Stimulated activated CD4-positive, alpha-beta T cell treated with anti-CD3 and anti-CD28 coated beads, TNF-alpha, amount 100 ng/mL, for 4 hours (primary cell): ENCODE measurements at places on chromosomes 3 and 15.
A peak's percentile ranks its signal among the peaks of the same experiment; 100 is the strongest.

DNA sequence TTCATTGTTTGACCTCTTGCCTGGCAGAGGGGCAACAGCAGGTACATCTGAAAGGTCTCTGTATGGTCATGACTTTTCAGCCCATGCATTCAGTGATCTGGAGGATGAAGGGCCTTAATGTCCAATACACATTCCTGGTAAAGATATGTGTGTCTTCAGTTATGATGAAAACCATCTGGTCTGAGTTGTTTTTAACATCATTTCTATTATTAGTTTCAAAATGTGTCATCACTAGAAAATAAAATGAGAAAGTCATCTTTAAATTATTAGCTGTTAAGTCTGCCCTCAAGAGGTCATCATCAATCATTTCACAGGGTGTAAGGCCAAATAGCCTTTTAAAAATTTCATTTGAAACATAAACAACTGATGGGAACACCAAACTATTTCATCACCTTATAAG, 92.1 kb upstream of the PLSCR4 start:
- no peak for DNase-seq

DNA sequence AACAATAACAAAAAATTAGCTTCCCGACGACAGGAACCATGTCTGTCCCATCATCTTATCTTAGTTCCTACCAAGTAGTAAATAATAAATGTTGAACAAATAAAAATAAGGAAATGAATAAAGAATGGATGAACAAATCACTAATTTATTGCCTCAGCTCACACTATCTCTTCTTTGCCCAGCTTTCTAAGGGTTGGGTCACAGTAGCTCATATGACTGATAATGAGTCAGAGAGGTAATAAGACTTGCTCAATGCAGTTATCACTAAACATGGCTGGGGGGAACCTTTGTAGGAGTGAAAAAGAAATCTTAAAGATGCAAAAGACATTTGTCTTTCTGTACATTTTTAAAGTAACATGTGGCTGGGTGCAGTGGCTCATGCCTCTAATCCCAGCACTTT, 182.2 kb downstream of the WDR76 start:
- no peak for DNase-seq

GRCh38 chr3:128486681-128487537, 6.1 kb downstream of the GATA2 start:
- DNase-seq, result no peak

- no peak for DNase-seq
Observed at GRCh38 chr3:131386429-131387165, 5.0 kb downstream of the NUDT16 start.

GRCh38 chr3:43013743-43014155, 34.6 kb downstream of the GASK1A start:
- DNase-seq, result no peak

DNA sequence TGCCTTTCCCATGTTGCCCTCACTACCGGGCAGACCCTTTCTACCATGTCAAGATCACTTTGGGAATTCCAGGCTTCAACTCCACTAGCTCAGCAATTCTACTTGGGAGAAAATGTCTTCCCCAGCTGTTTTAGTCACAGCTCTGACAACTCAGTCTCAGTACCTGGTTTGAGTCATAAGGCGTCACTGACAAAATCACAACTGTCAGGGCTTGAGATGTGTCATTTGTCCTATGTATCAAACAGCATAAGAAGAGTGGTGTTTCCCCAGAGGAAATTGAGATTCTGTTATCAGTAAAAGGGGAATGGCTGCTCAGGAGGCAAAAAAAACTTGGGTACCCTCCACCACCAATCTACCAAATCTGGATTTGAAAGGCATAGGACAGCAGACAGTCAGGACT, 594.9 kb upstream of the SUCLG2 start:
- DNase-seq, result no peak

GRCh38 chr15:40098489-40099261, 10.0 kb downstream of the BMF start:
- peak; percentile 44 for DNase-seq

DNA sequence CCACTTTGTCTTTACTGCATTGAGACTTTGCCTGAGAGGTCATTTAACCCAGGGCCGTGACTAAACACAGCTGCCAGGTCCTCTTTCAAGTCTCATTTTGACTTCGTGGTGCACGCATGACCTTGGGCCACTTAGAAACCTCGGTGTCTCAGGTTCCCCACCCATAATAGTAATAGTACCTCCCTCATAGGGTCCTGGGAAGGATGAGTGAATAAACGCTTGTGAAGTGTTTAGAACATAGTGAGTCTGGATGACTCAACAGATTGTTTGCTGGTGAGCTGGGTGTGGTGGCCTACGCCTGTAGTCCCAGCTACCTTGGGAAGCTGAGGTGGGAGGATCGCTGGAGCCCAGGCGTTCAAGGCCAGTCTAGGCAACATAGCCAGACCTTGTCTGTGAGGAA, 56.3 kb downstream of the BDH1 start:
- no peak for DNase-seq

GRCh38 chr3:158058495-158059130, 47.6 kb downstream of the SHOX2 start:
- no peak for DNase-seq

- no peak for DNase-seq
Observed at GRCh38 chr3:197794115-197794514, 3.1 kb downstream of the LRCH3 start.

DNA sequence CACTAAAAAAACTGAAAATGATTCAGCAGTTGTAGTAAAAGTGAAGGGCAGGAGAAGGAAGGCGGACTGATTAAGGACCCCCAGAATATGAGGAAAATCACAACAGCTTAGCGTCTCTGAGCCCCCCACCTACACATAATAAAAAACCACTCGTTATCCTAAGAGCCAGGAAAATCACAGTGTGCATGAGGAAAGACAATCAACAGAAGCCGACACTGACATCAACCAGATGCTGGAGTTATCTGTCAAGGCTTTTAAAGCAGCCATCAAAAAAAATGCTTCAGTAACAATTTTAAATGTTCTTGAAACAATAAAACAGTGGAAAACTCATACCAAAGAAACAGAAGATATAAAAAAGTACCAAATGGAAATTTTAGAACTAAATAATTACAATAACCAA, 9.7 kb upstream of the CXCR6 start:
- DNase-seq, result no peak

DNA sequence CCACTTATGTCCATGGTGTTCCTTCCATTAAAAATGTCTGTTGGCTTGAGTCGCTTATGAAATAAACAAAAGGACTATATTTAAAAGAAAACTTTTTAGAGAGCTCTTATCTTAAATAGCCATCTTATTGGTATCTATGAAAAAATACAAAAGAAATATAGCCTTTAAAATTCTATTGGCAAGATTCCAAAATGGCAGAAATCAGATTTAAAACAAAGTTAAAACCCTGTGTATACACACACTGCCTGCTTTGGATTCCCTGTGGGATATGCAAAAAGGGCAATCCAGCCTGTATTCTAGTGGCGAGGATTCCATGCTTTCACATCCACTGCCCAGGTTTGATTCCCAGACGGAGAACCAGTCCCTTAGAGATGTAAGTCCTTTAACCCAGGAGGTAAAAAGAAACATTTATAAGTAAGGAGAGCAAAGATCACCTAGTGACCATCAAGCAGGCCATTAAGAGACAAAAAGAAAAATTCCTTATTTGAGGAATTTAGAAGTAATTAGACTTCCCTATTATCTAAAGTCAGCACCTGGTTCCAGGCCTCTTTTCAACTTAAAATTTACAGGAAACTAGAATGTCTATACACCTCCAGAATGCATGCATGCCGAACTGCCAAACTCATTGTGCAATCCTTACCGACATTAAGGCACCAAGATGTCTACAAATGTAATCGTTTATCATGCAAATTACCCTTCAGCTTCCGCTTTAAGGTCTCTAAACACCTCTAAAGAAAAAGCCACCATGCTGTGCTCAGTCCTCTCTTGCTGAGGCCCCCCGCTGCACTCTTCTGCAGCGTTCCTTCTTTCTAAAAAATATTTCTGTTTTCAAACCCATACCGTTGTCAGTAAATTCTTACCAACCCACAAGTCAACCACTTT, 69.6 kb upstream of the STRIT1 start:
- DNase-seq, result no peak

GRCh38 chr3:129336093-129336706, 57.5 kb downstream of the HMCES start:
- DNase-seq, result no peak

DNA sequence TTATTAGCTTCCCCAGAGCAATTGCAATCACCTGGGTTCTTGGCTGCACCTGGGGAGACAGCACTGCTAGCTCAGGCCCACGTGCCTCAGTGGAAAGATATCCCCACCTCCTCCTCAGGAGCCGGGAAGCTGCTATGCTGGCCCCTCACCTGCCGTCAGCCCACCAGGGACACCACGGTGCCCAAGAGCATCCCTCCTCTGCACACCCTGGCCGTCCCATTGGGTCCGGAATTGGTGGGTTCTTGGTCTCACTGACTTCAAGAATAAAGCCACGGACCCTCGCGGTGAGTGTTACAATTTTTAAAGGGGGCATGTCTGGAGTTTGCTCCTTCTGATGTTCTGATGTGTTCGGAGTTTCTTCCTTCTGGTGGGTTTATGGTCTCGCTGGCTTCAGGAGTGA, 72.3 kb upstream of the MEF2A start:
- DNase-seq, result no peak

- DNase-seq, result no peak
Observed at GRCh38 chr15:101062471-101063171, 143.5 kb downstream of the LRRK1 start.

DNA sequence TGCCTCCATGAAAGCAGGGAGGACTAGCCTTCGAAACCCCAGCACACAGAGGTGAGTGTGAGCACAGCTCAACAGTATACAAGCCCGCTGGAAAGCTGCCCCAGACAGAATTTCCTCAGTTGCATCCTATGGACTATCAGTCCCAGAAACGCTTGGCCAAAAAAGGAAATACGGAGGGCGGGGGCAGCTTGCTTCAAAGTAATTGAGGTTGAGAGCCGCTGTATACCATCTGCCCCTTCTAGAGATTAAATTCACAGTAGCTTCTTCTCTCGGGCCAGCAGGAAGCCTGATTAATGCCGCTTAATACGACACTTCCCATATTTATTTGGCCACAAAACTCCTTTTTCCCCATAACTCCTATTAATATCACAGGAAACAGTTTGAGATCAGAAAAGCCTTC, 88.7 kb downstream of the LIPC start:
- no peak for DNase-seq

DNA sequence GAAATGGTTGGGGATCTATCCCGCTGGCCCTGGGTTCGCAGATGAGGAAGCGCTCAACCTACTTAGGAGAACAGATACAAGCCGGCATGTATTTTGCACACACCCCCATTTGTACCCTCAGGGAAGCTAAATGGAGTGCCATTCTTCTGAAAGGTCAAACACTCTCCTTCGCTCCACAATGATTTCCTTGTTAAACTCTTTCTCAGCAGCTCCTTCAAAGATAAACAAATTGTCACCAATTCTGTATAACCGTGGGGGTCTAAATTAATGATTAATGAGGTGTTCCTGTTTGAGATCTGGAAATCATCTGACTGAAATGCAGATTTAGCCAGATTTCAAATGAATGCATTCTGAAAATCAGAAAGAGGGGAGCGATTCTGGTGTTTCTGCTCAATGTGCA, 124.0 kb downstream of the MEGF11 start:
- no peak for DNase-seq

DNA sequence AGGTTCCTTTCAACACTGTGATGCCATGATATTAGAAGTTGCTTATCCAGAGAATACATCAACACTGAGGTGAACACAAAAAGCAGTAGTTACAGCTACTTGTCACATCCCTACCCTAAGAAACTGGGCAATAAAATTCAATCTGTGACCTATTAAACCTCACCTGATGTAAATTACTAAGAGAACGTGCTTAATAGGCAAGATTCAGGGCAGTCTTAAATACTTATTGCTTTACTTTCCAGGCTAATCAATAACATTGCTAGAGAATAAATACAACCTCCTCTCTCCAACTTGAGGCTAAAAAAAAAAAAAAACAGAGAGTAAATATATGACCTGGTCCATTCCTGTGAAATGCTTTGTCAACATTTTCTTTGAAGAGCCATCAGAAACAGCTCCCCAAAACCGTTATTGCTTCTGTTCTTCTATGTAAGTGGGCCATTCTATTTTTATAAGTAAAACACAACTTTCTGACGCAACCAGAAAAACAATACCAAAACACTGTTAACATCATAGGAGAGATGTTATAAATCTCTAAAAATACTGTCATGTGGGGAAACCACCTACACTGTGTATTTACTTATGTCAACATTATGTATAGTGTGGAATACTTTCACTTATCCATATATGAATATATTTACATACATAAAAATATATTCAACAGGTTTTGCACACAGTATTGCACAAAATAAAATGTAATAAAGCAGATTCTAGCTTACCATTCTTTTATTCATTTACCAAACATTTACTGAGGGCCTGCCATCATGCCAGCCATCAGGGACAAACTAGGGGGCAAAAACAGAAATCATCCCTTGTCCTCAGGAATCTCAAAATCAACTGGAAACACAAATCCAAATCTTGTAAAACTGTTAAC, 2.7 kb downstream of the NKIRAS1 start:
- no peak for DNase-seq

- no peak for DNase-seq
Observed at GRCh38 chr3:120791913-120792312, 49.4 kb downstream of the GTF2E1 start.

DNA sequence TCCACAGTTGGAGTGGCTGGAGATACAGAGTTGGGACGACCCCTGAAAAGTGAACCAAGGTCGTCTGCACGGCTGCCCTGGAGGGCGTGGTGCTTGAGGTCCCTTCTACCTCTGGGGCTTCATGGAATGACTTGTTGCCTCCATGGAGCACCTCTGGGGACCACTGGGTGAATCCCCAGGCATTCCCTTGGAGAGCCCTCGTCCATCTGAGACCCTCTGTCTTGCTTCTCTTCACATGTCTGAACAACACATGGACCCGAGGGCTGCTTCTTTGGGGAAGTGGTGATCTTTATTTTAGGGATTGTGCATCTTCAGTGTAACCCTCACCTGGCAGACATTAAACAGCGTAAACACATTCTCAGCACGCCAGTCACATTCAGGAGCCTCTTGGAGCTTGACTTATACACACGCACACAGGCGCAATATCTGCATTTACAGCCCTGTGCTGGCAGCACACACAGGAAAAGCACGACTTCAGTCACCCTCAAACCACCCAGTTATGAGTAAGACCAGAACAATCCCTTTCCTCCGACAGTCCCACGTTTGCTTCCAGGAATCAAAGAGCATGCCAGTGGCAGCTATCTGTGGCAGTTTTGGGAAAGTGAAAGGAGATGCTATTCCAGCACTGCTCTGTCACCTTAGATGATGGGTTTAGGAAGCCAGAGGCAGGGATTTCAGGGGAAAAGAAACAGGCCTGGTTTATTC, 12.6 kb downstream of the FAM107A start:
- DNase-seq, result no peak

DNA sequence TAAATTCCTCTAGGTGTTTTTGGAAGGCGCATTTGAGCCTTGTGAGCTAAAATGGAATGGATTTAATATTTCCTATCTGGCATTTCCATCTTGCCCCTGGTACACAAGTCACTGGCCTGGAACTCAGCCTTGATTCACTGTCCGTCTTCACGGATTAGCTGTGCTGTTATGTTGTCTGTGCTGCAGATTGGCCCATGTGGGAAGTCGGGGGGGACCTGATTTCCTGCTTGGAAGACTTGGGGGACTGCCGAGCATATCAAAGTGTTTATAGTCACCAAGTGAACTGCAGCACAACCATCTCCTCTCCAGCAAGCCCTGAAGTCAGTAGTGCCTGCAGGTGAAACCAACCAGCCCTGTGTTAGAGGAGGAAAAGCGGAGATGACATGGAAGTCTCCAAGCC, 12.2 kb downstream of the GHRL start:
- no peak for DNase-seq

- DNase-seq, result no peak
Observed at GRCh38 chr3:141457624-141458236, 29.1 kb upstream of the RASA2 start.
